ENCODE measurements at places on chromosomes 7 and 10.

DNA sequence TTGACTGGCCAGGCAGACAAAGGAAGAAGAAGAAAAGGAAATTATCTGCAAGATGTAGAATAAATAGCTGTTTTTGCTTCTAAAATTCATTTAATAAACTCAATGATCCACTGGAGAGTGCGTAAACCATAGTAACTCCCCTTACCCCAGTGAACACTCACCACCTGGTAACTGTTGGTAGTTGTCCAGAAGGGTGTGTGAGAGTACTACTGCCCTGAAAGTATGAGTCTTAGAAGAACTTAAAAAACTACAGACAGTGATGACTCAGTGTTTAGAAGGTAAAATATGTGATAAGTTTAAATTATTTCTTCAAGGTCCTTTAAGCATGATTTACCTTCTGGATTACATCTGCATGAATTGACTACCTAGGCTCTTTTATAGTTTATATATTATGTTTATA lies 53.0 kb upstream of the SEMA3A start:
- no peak for DNase-seq

DNA sequence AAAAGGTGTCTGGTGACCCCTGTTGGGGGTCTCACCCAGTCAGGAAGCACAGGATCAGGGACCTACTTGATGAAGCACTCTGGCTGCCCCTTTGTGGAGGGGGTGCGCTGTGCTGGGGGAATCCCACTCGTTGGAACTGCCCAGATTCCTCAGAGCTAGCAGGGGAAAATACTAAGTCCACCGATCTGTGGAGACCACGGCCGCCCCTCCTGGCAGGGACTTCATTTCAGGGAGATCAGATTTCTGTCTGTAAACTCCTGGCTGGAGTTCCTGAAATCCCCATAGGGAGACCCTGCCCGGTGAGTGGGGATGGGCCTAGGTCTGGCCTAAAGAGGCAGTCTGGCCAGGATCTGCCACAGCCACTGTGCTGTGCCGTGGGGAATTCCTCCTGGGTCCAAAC lies 79.3 kb upstream of the ADCY1 start:
- DNase-seq: no peak

- DNase-seq: no peak
These were observed 66.0 kb downstream of the CHCHD3 start for GRCh38 chr7:133015888-133016287.

DNA sequence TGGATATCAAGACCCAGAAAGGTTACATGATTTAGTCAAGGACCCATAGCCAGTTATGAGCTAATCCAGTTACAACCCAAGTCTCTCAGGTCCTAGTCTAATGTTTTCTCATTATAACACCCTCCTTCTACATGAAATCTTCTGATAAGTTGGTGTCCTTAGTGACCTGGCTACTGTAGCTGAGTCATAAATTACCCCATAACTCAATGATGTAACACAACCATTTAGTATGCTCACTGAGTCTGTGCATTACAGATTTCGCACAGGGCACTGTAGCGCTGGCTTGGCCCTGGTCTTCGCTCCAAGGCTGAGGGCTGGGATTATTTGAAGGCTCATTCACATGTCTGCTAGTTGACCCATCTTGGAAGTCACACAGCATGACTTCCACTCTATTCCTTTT lies 36.0 kb upstream of the GLCCI1 start:
- DNase-seq: no peak

DNA sequence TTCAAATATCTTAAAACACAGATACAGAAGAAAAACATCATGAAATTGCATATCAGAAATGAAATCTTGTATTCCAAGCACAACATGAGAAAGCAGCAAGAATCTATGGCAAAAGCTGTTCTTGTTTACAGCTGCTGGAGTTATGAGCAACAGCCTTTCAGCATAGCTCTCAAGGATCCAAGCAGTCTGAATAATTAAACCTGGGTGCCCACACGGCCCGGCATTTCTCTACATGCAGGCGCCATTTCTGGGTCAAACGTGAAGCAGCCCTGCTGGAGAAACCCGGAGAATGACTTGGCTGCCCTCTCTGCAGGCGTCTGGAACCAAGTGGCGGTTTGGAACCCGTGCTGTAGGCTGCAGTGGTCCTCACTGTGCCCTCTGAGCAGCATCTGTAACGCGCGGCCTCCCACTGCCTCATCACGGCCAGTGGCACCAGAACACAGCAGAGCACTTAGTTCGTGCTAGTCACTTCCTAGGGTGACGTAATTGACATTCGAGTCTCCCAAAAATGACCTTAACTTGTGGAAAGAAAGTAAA lies 213.0 kb downstream of the TCERG1L start:
- DNase-seq: no peak

- no peak for DNase-seq
These were observed 175.0 kb downstream of the OTUD1 start for GRCh38 chr10:23613900-23614299.

GRCh38 chr10:95501203-95502094 lies 59.7 kb downstream of the SORBS1 start:
- DNase-seq: no peak

GRCh38 chr7:132681951-132682350 lies 105.7 kb upstream of the PLXNA4 start:
- no peak for DNase-seq

GRCh38 chr7:67758551-67758950 lies 761.9 kb downstream of the TYW1 start:
- DNase-seq: no peak

DNA sequence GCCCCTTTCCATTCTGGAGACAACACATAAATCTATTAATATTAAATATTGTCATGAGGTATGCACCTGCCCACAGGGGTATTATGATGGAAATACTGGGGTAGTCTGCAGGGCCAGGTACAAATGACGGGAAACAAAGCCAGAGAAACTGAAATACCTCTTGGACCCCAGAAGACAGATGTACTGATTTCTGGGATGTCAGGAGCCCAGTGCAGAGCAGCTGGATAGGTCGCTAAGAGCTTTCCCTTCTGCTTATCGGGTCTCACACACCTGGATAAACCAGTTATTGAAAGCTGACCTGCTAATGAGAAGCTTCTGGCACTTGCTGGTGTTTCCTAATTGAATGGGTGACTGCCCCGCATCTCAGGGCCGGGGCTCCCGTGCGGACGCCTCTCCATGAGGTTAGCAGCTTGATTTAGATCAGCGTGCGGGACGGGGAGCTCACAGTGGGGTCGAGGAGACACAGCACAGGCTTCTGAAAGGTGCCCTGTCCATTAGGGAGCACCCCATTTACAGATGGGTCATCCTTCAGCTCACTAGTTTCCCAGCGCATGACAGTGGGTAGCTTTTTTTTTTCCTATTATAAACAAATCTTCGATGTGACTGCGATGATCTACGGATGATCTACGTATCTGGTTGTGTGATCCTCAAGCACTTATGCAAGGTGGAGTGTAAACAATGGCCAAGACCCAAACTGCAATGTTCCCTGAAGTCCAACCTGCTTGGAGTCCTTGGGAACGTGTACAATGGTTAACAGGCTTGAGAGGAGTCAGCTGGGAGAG lies 1.5 kb upstream of the INSIG1 start:
- DNase-seq: no peak

DNA sequence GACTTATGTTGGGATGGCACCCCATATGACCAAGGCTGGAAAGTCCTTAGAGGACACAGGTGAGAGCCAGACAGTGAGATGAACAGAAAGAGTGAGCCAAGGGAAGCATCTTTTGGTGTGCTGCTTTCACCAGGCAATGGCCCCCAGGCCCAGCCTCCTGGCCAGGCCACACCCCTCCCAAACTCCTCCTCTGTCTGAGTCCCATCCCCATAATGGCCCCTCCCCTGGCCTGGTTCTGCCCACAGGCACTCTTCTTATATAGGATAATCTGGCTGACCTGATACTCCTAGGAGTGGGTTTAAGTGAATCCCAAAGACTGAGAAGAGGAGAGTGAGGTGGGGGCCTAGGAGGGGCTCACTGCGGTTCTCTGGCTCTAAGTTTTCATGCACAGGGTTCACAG lies 252.5 kb downstream of the RPS24 start:
- no peak for DNase-seq

DNA sequence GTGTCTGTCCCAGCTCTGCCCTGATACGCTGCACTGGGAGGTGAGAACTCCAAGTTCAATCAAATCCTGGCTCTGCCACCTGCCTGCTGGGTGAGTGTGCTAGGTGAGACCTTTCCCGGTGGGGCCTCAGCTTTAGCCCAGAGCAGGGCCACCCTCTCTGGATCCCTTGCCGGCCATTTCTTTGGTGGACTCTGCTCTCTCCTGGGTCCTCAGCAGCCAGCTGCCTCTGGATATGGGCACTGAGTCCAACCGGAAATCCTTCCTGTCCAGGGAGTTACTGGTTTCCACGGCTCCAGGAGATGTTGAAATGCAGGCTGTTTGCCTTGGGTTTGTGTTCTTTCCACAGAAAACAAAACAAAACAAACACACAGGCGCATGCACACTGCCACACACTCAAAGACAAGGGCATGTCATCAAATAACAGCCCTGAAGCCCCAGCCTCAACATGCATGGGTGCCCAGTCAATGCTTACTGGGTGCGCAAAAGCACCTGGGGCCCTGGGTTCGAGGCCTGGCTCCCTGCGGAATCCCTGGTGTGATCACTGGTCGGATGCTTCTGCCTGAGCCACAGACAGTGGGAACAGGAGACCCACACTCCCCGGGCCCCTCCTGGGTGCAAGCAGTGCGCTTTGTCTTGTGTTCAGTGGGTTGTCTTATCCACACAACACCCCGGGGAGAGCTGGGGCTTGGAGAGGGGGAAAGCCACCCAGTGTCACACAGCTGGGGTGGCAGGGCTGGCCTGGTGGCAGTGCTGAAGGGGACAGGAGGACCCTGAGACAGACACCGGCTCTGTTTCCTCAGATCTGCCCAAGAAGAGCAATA lies 33.1 kb downstream of the PPIF start:
- no peak for DNase-seq

- no peak for DNase-seq
These were observed 242.0 kb upstream of the YAE1 start for GRCh38 chr7:39324139-39324760.

DNA sequence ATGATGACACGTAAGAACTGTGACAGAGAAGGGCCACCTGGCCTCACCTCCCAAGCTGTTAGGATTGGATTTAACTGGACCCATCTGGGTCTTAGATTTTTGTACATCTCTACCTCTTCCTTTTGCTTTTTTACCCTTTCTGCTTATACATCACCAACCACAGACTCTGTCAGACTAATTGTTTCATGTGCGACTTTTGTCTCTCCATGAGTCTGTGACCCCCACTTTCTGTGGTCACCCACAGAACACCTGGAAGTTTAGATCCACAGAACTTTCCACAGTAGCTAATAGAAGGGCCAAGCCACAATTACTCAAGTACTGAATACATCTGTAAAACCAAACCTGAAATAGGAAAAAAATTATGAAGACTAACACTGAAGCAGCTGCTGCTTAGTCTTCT lies 23.1 kb downstream of the SEC31B start:
- no peak for DNase-seq

DNA sequence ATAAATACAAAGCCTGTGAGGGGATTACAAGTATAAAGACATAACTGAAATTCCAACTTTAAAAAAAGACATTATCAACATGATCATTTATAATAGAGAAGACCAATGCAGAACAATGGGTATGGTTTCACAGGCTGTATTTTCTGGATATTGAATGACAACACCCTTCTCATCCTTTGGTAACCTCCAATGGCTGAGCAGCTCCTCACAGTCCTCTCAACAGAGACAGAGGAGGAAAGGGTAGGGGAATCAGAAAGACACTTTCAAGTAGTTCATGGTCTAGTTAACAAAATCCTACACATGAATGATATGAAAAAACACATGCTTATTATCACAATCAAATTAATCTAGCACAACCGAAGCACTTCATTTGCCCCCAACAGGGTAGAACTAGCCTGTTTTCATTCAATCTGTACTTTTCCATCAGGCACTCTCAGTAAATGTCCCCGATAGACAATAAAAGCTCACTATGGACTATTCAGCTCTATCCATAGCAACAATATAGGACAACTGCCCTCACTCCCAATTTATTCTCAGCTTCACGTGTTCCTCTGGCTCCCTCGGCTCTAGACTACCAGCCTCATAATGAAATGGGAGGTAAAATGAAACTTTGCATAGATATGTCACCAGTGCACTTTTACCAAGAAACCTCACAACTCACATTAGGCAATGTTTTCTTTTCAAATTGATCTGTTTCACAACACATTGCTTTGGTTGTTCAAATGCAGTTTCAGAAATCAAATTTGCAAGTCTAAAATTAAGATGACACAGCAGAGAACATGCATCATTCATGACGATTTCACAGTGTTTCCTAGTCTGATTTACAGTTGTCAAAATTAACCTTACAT lies 211.4 kb downstream of the THSD7A start:
- DNase-seq: no peak

DNA sequence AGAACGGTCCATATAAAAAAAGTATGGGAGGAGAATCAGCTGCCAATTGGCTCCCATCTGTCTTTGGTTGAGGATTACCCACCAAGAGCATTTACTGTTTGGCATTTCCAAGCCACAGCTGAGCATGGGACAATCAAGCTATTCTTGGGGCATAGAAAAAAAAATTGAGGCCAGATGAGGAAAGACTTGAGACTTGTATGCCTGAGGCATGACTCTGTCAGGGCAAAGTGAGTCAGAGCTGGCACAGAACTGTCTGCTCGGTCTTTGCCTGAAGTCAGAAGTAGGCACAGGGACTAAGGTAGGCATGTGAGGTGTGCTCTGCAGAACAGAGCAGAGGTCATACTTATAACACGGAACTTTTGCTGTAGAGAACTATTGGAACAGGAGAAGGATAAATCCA lies 126.5 kb upstream of the CHRM2 start:
- DNase-seq: no peak

DNA sequence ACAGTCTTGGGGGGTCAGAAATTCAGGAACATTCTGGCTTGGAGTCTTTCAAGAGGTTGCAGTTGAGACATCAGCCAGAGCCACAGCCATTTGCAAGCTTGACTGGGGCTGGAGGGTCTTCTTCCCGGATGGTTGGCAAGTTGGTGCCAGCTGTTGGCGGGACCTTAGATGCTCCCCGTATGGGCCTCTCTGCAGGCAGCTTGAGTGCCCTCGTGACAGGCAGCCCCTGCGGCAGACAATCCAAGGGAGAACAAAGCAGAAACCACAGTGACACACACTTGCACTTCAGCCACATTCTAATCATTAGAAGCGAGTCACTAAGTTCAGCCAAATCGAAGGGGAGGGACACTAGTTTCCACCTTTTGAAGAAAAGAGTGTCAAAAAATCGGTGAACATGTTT lies 59.4 kb upstream of the MXI1 start:
- no peak for DNase-seq

- DNase-seq: no peak
These were observed 49.1 kb downstream of the EBF3 start for GRCh38 chr10:129914960-129915359.

GRCh38 chr7:151867912-151868311 lies 9.0 kb downstream of the PRKAG2 start:
- no peak for DNase-seq
